ENCODE measurements at places on chromosomes 3 and 15.

- DNase-seq: no peak
Observed at GRCh38 chr15:83784975-83785374, 131.1 kb downstream of the ADAMTSL3 start.

GRCh38 chr3:52962160-52962559, 64.8 kb upstream of the STIMATE start:
- DNase-seq: no peak

DNA sequence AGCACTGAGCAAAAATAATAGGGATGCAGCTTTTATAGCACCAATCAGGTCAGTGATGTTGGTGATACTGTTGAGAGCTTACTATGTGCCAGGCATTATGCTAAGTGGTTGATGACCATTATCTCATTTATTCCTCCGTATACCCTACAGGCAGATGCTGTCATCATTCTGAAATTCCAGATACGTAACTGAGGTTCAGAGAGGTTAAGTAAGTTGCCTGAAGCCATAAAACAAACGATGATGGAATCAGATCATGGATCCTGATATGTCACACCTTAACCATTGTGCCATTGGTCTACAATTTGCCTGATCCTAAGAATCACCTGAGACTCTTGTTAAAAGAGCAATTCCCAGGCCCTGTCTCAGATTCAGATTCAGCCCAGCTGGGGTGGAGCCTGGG, 49.5 kb downstream of the ST6GAL1 start:
- no peak for DNase-seq

DNA sequence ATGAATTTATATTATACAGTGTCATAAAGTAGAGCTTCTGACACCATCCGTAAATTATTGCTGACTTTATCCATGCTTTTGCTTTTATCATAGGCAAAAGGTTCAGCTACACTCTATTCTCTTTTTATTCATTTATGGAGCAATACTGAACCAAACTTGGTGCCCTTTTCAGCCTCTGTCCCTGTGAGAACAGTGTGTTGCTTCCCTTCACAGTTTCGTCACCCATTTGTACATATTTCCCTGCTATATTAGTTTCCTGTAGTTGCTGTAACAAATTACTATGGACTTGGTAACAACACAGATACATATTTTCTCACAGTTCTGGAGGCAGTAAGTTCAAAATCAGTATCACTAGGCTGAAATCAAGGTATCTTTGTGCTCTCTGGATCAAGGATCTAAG, 2.8 kb upstream of the RPL24 start:
- no peak for DNase-seq

- no peak for DNase-seq
Observed at GRCh38 chr3:15015456-15015855, 49.7 kb downstream of the MRPS25 start.

DNA sequence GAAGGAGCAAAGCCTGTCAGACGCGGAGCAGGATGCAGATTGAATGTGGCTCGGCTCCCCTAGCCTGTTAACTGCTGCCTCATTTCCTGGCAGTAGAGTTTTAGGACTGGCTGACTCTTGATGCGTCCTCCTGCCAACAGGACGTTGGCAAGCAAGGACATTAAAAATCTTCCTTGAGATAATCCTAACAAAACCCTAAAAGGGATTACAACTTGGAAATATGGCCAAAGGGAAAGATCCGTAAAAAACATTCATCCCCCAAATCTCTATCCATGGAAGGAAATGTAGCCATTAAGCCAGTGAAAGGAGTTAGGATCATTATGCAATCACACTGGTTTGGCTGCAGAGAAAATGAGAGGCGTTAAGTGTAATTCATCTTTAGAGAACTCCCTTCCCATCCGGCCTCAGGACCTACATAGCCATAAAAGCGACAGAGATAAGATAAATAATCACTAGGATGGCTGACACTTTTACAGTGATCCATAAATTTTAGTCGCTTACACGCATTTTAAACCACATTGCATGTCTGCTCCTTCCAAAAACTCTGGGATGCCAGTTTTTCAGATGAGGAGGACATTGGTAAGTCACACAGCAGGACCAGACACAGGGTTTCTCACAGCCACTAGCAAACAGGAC, 44.5 kb upstream of the C3orf80 start:
- DNase-seq: no peak

DNA sequence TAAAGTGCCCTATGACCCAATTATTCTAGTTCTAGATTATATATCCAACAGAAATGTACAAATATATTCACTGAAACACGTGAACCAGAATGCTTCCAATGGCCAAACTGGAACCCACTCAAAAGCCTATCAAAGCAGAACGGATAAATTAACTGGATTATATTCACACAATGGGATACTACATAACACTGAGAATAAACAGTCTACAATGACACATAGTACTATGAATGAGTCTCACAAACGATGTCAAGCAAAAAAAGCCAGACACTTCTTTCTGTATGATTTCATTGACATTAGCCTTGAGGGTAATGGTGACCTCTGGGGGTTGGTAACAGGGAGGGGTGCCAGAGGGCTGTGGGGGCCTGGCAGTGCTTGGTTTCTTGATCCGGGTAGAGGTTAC, 50.9 kb upstream of the HACD2 start:
- DNase-seq: no peak

- DNase-seq: no peak
Observed at GRCh38 chr3:168285506-168285905, 189.8 kb upstream of the GOLIM4 start.

- DNase-seq: no peak
Observed at GRCh38 chr3:59401924-59402323, 352.1 kb upstream of the CFAP20DC start.

DNA sequence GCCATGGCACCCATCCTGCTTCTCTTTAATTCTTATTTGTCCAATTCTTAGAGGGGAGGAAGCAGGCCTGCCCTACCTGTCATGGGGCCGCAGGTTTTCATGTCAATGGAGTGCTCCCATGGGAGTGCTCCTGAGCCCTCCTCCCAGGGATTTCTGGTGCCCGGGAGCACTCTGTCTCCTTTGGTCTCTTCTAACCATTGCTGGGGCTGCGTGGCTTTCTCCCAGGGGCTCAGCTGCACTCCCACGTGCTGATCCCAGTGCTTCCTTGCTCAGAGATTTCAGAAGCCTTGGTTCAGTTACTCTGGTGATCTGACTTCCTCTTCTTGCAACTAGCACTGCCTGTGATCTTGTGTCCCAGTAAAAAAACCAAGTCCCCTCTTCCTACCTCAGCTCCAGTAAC, 68.0 kb upstream of the ARL8B start:
- DNase-seq: no peak

DNA sequence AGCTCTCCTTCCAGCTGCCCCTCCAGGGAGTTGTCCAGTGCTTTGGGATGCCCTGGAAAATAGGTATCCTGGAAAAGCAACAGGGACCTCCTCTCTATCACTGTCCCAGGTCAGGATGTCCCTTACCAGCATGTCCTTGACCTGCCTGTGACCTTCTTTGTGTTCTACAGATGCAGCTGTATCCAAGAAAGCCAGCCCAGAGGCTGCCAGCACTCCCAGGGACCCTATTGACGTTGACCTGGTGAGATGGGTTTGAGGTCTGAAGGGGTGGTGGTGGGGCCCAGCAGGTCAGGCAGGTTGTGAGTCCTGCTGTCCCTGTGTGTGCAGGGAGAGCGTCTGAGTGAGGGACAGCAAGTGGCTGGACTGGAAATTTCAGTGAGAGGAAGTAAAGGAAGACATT, 30.2 kb downstream of the PML start:
- no peak for DNase-seq

- DNase-seq: no peak
Observed at GRCh38 chr3:101036213-101036618, 43.0 kb upstream of the ABI3BP start.

DNA sequence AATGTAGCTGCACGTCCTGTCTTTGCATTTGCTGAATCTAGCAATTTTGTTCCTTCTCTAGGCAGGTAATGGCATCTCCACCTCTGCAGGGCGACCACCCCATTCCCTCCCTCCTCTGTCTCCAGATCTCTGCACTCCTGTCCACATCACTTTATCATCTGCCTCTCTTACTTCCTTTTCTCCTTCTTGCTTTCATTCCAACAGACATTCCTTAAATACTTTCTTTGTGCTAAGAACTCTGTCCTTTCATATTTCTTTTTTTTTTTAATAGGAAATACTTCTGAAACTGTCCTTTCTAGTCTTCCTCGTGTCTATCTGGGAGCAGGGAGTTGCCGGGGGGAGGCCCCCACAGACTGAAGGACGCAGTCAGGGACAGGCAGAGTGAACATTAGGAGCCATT, 7.2 kb downstream of the ITIH3 start:
- DNase-seq: no peak

DNA sequence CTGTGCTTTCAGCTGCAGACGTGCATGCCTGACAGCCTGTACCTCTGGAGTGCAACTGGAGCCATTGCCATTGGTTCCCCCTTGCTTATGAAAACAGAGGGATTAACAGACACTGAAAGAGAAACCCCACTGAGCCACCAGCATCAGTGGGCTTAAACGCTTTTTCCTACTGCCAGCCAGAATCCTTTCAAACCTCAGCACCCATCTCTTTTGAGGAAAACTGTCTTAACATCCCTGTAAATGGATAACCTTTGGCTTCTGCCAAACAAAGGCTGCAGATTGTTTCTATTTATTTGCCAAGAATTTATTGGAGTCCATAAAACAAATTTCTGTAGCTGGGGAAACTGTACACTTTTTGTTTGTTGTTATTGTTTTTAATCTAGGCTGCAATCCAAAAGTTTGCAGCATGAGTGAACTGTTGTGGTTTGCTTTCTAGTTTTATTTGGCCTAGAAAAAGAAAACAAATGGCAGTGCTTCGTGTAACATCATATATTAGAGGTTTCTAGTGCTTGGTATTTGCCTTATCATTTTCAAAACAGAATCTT, 369.2 kb upstream of the IL12A start:
- no peak for DNase-seq

DNA sequence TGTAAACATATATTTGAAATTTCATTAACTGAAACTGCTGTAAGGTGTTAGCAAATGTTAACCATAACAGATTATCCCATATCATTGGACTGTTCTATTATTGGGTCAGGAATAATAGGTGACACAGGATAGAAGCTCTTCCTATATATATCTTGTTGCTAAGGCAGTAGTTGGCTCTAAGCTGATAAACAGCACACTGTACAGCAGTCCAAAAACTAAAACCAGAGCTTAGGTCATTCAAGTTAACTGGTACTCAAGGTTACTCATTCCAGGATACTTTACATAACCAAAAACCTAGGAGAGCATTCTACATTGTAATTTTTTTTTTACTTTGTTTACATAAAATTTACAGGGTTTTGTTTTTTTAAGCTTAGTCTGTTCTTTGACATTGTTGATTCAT, 8.9 kb downstream of the DNAJC19 start:
- no peak for DNase-seq

DNA sequence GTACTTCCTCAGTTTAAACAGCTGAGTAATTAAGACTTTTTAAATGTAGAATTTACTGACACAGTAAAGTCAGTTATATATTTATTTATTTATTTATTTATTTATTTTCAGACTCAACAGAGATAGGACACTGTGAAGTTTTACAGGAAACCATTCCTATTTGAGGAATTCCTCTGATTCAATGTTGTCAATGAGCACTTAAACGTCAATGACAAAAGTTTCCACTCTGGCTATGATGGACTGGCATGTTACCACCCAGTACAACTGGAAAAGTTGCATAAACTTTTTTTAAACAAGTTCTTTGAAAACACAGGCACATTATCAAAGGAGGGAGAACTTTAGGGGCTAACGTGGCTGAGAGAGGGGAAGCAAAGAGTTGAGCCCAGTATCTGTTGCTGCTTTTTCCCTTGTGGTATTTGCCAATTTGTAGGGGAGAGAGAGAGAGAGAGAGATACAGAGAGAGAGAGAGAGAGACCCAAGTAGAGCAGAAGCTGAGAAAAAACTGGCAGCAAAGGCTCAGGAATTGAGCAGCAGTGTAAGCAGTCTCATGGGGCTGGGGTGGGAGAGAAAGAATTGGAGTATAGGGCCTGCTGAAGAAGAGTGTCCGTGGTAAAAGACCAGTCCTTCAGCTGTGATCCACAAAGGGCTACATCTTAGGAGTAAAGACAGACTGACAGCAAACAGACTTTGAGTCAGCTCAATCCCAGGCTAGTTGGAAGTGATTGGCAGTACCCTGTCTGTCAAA, 18.3 kb upstream of the ACTC1 start:
- DNase-seq: no peak

GRCh38 chr3:171229173-171229572, 202.7 kb upstream of the SLC2A2 start:
- DNase-seq: no peak

DNA sequence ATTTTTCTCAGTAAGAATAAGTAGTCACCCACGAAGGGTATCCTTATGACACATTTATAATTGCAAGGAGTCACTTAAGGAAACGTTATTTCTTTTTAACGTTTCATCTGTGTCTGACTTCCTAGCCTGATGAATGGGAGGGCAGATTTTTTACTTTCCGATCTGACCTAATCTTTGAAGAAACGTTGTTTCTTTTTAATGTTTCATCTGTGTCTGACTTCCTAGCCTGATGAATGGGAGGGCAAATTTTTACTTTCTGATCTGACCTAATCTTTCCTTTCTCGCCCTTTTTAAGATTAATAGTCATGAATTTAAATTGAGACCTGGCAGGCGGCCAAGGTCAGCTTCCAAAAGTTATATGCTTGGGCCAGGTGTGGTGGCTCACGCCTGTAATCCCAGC, 3.0 kb upstream of the KLHL6 start:
- no peak for DNase-seq
